ENCODE measurements at places on chromosomes 6 and 20. TPM values are rescaled to one million over a fixed set of nuclear protein-coding genes. Genes with fewer than 3 reads are reported as not detected.
A peak's percentile ranks its signal among the peaks of the same experiment; 100 is the strongest.

PACRG gene
- 0.59 TPM for total RNA-seq

AGER gene
- total RNA-seq: 26.0 TPM

FGD2 gene
- not detected for total RNA-seq

IMPG1 gene
- total RNA-seq: not detected

FAM83B gene
- total RNA-seq: not detected

RFX6 gene
- total RNA-seq: not detected

TAP1 gene
- 2.8 TPM for total RNA-seq

- H3K27ac ChIP-seq: no peak overlapping the region
- DNase-seq: no peak
- peaks cover 2% of the 10 kb centered on the region for H3K27me3 ChIP-seq
- peaks cover 16% of the 10 kb centered on the region for H3K4me1 ChIP-seq
- peaks cover 2% of the 10 kb centered on the region for H3K36me3 ChIP-seq
- no peak overlapping the region for H3K4me3 ChIP-seq
Measured at GRCh38 chr20:45967551-45968080, 4.4 kb downstream of the ZNF335 start.

DNA sequence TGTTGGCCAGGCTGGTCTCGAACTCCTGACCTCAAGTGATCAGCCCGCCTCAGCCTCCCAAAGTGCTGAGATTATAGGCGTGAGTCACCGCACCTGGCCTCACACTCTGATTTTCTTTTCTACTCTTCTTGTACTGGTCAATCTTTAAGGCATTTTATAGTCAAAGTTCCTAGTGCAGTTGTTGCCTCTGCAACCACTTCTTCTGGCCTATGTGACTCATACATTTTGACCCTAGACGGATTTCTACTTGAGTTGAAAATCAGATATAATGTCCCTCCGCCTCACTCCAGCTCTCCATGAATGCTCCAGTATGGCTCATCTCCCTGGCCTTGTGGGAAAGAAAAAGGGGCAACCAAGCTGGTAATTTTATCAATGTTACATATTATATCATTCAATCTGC lies 42.4 kb downstream of the TNFRSF21 start:
- H3K36me3 ChIP-seq: peaks cover 18% of the 10 kb centered on the region
- no peaks in the 10 kb centered on the region for H3K27me3 ChIP-seq
- no peak overlapping the region for H3K4me3 ChIP-seq

- no peak overlapping the region for H3K4me3 ChIP-seq
- no peaks in the 10 kb centered on the region for H3K27me3 ChIP-seq
- no peaks in the 10 kb centered on the region for H3K36me3 ChIP-seq
- H3K4me1 ChIP-seq: peaks cover 23% of the 10 kb centered on the region
- DNase-seq: no peak
- no peak overlapping the region for H3K27ac ChIP-seq
Measured at GRCh38 chr6:122154912-122155575, 244.4 kb upstream of the HSF2 start.

DNA sequence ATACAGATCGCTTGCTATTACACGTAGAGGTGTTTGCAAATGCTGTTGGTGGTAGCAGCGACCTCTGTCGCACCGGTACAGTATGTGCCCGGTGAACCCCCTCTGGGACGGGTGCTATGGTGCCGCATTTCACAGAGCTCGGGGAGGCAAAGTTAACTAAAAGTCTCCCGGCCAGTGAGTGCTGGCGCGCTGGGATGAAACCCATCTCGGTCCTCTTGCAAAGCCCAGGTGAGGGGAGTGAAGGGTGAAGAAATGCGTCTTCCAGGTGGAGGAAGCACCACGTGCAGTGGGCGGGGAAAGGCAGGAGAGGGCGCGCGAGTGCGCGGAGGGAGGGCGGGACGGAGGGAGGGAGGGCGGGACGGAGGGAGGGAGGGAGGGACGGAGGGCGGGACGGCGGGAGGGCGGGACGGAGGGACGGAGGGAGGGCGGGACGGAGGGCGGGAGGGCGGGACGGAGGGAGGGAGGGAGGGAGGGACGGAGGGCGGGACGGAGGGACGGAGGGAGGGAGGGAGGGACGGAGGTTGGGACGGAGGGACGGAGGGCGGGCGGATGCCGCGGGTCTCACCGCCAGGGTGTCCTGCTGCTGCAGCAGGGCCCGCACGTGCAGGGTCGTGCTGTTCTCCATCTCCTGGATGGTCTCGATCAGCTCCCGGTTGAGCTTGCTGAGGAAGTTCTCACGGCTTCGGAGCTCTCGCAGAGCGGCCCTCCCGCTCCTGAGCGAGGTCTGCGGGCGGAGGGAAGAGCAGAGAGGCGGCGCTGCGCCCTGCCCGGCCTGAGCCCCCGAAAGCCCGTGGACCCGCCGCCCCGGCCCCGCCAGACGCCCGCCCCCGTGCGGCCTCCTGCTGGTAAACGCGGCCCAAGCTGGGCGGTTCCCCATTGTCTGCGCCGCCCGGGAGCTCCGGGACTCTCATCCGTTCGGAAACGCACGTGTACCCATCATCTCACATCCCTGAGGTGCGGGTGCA lies 11.7 kb downstream of the C20orf96 start:
- no peaks in the 10 kb centered on the region for H3K27me3 ChIP-seq
- no peak overlapping the region for H3K27ac ChIP-seq
- peaks cover 37% of the 10 kb centered on the region for H3K36me3 ChIP-seq
- H3K4me1 ChIP-seq: peaks cover 5% of the 10 kb centered on the region
- no peak for DNase-seq
- H3K4me3 ChIP-seq: no peak overlapping the region

- no peak for DNase-seq
- H3K27ac ChIP-seq: no peak overlapping the region
- H3K4me3 ChIP-seq: no peak overlapping the region
- H3K27me3 ChIP-seq: no peaks in the 10 kb centered on the region
Measured at GRCh38 chr20:17822039-17822438, 122.3 kb downstream of the BANF2 start.

DNA sequence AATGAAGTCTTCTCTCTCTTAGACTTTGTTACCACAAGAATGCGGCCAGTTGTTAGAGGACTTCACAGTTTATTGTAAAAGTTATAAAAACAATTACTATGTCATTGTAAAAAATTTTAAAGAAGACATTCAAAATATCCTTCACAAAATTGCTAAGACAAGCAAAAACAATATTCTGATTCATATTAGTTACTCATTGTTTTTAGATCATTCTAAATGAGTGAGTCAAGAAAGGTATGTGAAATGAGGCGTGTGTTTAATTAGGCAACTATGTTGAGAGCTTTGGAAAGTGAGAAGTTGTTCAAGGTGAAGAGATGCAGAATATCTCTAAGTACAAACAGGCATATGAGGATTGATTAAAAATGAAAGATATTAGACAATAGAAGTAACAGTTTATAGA lies 875.3 kb downstream of the EYS start:
- no peaks in the 10 kb centered on the region for H3K36me3 ChIP-seq
- H3K4me1 ChIP-seq: no peaks in the 10 kb centered on the region
- no peak for DNase-seq

GRCh38 chr20:23641936-23642751 lies 4.4 kb upstream of the CST3 start:
- H3K27me3 ChIP-seq: no peaks in the 10 kb centered on the region
- H3K27ac ChIP-seq: no peak overlapping the region
- no peaks in the 10 kb centered on the region for H3K36me3 ChIP-seq
- peak overlapping the region; percentile 25 for H3K4me3 ChIP-seq

- H3K4me1 ChIP-seq: peaks cover 19% of the 10 kb centered on the region
- no peak for DNase-seq
- no peaks in the 10 kb centered on the region for H3K27me3 ChIP-seq
- no peaks in the 10 kb centered on the region for H3K36me3 ChIP-seq
Measured at GRCh38 chr20:51941503-51941902, 139.2 kb upstream of the SALL4 start.

DNA sequence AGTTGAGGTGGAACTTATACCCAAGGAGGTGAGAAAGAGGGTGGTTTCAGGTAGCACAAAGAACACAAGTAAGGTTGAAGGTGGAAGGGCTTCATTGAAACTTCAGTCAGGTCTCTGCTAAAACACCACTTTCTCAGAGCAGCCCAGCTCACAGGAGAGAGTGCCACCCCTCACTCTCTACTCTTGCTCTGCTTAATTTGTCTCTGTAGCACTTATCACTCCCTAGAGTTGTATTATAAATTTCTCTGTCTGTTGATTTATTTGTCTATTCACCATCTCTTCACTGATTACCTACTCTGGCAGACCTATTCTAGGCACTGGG lies 353.8 kb upstream of the CNR1 start:
- H3K4me3 ChIP-seq: no peak overlapping the region
- H3K27ac ChIP-seq: no peak overlapping the region
- no peaks in the 10 kb centered on the region for H3K27me3 ChIP-seq
- no peaks in the 10 kb centered on the region for H3K4me1 ChIP-seq

DNA sequence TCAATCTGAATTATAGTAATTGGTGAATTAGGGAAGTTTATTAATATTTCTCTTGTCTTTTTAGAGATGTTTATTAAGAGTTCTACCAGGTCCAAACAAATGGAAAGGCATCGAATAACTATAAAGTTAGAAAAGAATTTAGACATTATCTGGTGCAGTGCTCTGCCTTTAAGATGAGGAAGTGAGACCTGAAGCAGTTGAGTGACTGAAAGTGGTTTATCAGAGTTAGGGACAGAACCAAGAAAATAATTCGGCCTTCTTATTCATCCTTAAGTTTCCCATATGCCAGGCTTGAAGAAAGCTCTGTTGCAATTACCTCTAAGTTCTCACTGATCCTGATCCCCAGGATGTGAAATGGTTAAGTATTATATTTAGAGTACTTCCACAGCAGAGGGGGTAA lies 94.2 kb upstream of the FLRT3 start:
- H3K4me1 ChIP-seq: no peaks in the 10 kb centered on the region
- H3K27me3 ChIP-seq: no peaks in the 10 kb centered on the region
- DNase-seq: no peak
- H3K27ac ChIP-seq: no peak overlapping the region
- no peak overlapping the region for H3K4me3 ChIP-seq
- no peaks in the 10 kb centered on the region for H3K36me3 ChIP-seq

- peaks cover 8% of the 10 kb centered on the region for H3K27me3 ChIP-seq
- H3K4me3 ChIP-seq: no peak overlapping the region
- H3K27ac ChIP-seq: no peak overlapping the region
- H3K4me1 ChIP-seq: no peaks in the 10 kb centered on the region
- DNase-seq: no peak
Measured at GRCh38 chr6:40661726-40662125, 74.6 kb upstream of the LRFN2 start.

DNA sequence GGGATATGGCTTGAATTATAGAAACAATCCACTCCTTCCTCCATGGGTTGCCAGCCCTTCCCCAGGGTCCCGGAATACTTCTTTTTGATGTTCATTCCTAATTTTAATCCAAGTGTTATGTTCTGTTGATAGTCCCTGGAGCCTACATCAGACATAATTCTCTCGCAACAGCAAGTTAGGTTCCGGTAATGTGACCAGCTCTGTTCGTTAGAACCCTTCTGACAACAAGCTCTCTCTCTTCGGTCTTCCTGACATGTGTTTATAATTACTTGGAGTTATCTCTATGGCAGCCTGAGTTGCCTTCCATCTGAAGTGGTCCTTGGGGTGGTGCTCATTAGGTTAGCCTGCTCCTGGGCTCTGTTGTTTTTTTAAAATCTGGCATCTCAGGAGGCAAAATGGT lies 506.9 kb upstream of the JARID2 start:
- peaks cover 9% of the 10 kb centered on the region for H3K4me1 ChIP-seq
- peaks cover 9% of the 10 kb centered on the region for H3K27me3 ChIP-seq

GRCh38 chr6:43088654-43089056 lies 12.5 kb downstream of the PTK7 start:
- DNase-seq: no peak
- H3K27ac ChIP-seq: no peak overlapping the region
- no peaks in the 10 kb centered on the region for H3K27me3 ChIP-seq
- H3K36me3 ChIP-seq: no peaks in the 10 kb centered on the region
- H3K4me1 ChIP-seq: peaks cover 35% of the 10 kb centered on the region

- peaks cover 3% of the 10 kb centered on the region for H3K27me3 ChIP-seq
- H3K27ac ChIP-seq: no peak within 1 kb of the TSS
- H3K4me1 ChIP-seq: peaks cover 2% of the 10 kb centered on the region
- DNase-seq: no peak
- no peaks in the 10 kb centered on the region for H3K36me3 ChIP-seq
Measured at GRCh38 chr6:31575335-31575901, at the start of gene TNF. Gene TNF (plus strand): TSS chr6:31575565. CDS start chr6:31575742, 177 bp downstream.

- no peaks in the 10 kb centered on the region for H3K4me1 ChIP-seq
- no peak for DNase-seq
Measured at GRCh38 chr6:50993941-50994720, 175.5 kb downstream of the TFAP2B start.

GRCh38 chr6:125749173-125749864 lies at the start of gene HEY2:
Gene HEY2 (plus strand): TSS chr6:125749632. CDS start chr6:125749777, 145 bp downstream.
- H3K27me3 ChIP-seq: peaks cover 90% of the 10 kb centered on the region
- no peaks in the 10 kb centered on the region for H3K36me3 ChIP-seq
- DNase-seq: peak; percentile 81
- H3K27ac ChIP-seq: no peak within 1 kb of the TSS

GRCh38 chr6:34560366-34561226 lies 4.5 kb upstream of the SPDEF start:
- H3K27ac ChIP-seq: peak overlapping the region; percentile 88
- no peak overlapping the region for H3K4me3 ChIP-seq
- no peaks in the 10 kb centered on the region for H3K27me3 ChIP-seq
- peaks cover 13% of the 10 kb centered on the region for H3K4me1 ChIP-seq
- DNase-seq: peak; percentile 22

- no peak overlapping the region for H3K4me3 ChIP-seq
- no peak for DNase-seq
- H3K27ac ChIP-seq: no peak overlapping the region
- no peaks in the 10 kb centered on the region for H3K36me3 ChIP-seq
- no peaks in the 10 kb centered on the region for H3K4me1 ChIP-seq
Measured at GRCh38 chr6:142265476-142265875, 36.3 kb upstream of the ADGRG6 start.

DNA sequence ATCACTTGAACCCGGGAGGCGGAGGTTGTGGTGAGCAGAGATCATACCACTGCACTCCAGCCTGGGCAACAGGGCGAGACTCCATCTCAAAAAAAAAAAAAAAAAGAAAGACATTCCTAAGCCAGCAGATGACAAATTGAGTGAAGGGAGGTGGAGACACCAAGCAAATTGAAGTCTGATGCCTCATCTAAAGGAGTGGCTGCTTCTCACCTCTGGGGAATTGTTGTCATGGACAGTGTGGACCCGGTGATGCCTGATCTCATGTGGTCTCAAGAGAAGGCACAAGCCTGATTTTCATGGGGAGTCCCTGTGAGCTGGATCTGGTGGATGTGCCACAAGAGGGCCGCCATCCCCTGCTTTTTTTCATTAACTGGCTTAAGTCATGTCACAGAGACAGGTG lies 272.0 kb downstream of the ZNF217 start:
- peaks cover 17% of the 10 kb centered on the region for H3K27me3 ChIP-seq
- no peak for DNase-seq
- H3K4me3 ChIP-seq: no peak overlapping the region
- no peak overlapping the region for H3K27ac ChIP-seq

- peaks cover 39% of the 10 kb centered on the region for H3K27me3 ChIP-seq
- H3K27ac ChIP-seq: no peak overlapping the region
- peak; percentile 47 for DNase-seq
- H3K4me3 ChIP-seq: peak overlapping the region; percentile 90
- no peaks in the 10 kb centered on the region for H3K36me3 ChIP-seq
Measured at GRCh38 chr6:148747471-148748165, 788 bp downstream of the UST start.
